Fibroblast of skin of left quadriceps (primary cell): ENCODE measurements at places on chromosomes 3 and 15.

GRCh38 chr15:58677426-58677825 is 72.1 kb downstream of the ADAM10 start:
- no peak for DNase-seq

GRCh38 chr3:22969276-22969675 is 233.9 kb upstream of the UBE2E2 start:
- DNase-seq: no peak

- no peak for DNase-seq
Observed at GRCh38 chr3:192409838-192410683, 317.3 kb downstream of the FGF12 start.

DNA sequence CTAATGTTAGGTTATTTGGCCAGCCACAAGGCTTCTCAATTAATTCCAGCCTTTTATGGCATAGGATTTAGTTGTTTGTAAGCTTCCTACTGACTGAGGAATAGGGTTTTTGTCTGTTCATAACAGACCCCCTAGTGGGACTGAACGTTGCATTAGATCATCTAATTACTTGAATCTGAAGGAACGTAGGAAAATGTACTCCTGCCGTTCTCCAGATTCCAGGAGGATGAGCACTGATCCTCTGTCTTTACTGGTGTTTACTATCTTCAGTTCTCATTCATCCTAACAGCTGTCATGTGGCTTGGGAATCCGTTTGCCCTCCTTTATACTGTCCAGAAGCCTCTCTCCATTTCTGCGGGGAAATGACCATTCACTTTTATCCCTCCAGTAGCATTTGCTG is 52.7 kb downstream of the RAD54L2 start:
- peak; percentile 48 for DNase-seq

DNA sequence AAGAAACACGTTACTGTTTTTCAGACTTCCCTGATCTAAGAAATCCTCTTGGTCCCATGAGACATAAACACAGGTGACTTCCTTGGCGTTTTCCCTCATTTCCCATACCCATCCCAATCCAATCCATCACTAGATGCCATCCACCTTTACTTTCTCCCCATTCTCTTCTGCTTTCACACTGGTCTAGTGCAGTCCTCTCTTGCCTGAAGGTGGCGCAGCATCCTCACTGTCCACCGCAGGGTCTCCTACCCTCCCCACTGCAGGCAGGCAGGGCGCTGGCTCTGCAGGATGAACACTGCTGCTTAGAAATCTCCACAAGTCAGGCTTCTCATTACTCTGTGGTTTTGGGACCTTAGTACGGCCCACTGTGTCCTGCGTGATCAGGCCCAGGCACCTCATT is 58.2 kb downstream of the RAB7A start:
- no peak for DNase-seq

GRCh38 chr15:64926661-64927060 is 15.0 kb downstream of the ANKDD1A start:
- DNase-seq: no peak

- no peak for DNase-seq
Observed at GRCh38 chr3:137642831-137643230, 121.3 kb upstream of the SOX14 start.

- no peak for DNase-seq
Observed at GRCh38 chr3:104286645-104287044, 1080.1 kb upstream of the ALCAM start.

- no peak for DNase-seq
Observed at GRCh38 chr15:79538527-79538926, 106.4 kb downstream of the MINAR1 start.

GRCh38 chr3:54356261-54357045 is 234.1 kb downstream of the CACNA2D3 start:
- no peak for DNase-seq

- DNase-seq: no peak
Observed at GRCh38 chr3:38219609-38220197, 45.9 kb upstream of the SLC22A13 start.

- DNase-seq: peak; percentile 67
Observed at GRCh38 chr15:48559285-48559684, 86.2 kb downstream of the FBN1 start.

DNA sequence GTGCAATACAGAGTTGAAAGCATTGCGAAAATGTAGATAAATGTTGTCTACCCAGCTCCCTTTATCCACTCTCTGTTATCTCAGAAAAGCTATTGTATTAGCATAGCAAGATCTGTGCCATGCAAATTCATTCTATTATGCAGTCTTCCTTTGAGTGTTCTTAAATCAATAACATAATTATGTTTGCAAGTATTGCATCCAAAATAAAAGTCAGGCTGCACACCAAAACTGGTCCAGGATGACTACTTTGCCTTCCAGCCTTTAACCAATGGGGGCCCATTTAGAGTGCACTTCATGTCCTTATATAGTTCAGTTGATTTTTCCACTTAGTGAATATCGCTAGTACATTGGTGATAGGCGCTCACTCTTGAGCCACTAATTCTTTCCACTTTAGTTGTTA is 107.4 kb upstream of the MLF1 start:
- no peak for DNase-seq

DNA sequence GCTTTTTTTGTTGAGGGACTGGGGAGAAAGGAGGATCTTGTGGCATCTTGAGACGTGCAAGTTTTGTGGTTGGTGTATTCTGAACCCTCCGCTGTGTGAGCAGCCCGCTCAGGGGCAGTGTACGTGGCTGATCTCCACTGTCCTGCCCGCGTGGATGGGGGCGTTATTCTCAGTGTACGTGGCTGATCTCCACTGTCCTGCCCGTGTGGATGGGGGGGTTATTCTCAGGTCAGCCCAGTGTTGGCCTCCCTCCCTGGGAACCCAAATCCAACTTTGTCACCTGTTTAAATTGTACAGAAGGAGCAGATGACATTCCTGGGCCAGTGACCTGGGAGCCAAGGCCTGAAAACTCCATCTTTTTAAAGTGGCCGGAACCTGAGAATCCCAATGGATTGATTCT is 84.0 kb downstream of the PGPEP1L start:
- no peak for DNase-seq

GRCh38 chr3:66997560-66998112 is 471 bp upstream of the KBTBD8 start:
- DNase-seq: no peak

- peak; percentile 52 for DNase-seq
Observed at GRCh38 chr15:65405791-65406423, 16.8 kb downstream of the IGDCC4 start.

GRCh38 chr15:22915866-22916515 is 64.2 kb downstream of the CYFIP1 start:
- no peak for DNase-seq

DNA sequence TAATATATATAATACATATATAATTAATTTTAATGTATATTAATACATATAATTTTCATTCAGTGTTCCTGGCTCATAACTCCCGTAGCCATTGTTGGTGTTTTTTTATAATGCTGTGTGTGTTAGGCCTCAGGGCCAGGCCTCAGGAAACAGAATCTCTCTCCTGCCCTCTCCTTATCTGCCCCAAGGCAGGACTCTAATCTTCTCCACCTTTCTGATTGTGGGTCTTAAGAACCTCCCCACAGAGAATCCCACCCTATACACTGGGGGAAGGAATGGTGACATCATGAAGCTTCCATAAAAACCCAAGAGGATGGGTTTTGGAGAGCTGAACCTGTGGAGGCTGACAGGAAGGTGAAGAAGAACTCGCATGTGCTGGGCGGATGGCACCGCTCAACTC is 4.0 kb upstream of the FMN1 start:
- DNase-seq: no peak

DNA sequence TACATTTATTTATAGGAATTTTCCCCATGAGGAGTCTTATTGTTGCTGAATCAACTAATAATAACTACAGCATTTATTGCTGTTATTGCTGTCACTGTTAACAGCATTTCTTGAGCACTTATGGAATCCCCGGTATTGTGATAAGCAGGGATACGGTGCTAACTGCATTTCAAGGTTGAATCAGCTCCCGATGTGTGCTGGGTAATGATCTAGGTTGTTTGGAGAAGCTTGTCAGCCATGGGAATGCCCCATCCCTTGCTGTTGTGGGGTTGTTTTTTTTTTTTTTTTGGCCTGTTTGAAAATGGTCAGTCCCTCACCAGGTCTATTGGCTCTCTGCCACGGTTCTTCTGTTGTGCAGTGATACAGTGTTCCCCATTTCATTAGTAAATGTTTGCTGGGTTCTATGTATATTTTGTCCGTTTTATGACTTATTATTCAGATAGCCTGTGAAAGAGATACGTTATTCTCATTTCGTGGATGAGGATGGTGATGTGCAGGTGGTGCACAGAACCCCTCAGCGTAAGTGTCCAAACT is 48.5 kb downstream of the MED12L start:
- DNase-seq: no peak

DNA sequence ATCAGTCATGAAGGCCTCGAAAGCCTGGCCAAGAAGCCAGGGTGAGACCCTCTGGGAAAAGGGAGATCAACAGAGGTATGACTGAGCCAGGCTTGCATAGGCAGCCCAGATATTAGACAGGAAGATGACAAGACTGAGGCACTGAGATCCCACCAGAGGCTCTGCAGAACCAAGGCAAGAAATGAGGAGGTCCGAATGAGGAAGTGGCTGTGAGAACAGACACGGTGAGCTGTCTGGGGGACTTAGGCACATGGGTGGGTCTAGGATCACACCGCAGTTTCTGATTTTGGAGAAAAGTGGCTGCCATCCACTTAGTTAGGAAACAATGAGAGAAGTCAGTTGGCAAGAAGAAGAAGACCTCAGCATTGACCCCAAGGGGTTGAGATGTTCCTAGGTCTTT is 31.5 kb upstream of the PRSS50 start:
- no peak for DNase-seq

- no peak for DNase-seq
Observed at GRCh38 chr15:68818769-68819494, 1.8 kb downstream of the ANP32A start.

- no peak for DNase-seq
Observed at GRCh38 chr15:81349271-81349670, 24.7 kb downstream of the TMC3 start.

DNA sequence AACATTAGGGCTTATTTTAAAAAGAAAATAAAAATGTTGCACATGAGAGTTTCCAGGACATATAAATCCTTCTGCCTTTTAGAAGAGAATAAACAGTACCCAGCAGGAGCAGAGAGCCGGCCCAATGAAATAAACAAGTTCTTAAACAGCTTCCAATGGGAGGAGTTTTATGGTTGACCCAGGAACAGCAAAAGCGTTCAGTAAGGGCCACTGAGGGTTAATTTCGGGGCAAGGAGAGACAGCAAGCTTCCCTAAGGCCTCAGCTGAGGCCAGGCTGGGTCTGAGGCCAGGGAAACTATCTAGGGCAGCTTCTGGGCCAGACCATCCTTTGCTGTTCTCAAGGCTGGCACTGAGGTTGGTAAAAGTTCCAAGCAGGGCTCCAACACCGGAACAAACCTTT is 3.4 kb downstream of the PDZRN3 start:
- no peak for DNase-seq

DNA sequence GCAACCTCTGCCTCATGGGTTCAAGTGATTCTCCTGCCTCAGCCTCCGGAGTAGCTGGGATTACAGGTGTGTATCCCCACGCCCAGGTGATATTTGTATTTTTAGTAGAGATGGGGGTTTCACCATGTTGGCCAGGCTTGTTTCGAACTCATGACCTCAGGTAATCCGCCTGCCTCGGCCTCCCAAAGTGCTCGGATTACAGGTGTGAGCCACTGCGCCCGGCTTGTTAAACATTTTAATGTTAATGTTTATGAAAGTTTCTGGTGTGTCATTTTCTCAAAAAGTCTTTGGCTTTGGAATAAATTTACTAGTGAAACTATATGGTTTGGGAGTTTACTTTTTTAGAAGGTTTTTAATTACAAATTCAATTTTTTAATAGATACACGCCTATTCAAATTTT is 698.8 kb downstream of the MECOM start:
- no peak for DNase-seq

GRCh38 chr15:66574596-66574950 is 8.8 kb upstream of the LCTL start:
- no peak for DNase-seq

- no peak for DNase-seq
Observed at GRCh38 chr15:60257591-60258159, 140.1 kb downstream of the ANXA2 start.

DNA sequence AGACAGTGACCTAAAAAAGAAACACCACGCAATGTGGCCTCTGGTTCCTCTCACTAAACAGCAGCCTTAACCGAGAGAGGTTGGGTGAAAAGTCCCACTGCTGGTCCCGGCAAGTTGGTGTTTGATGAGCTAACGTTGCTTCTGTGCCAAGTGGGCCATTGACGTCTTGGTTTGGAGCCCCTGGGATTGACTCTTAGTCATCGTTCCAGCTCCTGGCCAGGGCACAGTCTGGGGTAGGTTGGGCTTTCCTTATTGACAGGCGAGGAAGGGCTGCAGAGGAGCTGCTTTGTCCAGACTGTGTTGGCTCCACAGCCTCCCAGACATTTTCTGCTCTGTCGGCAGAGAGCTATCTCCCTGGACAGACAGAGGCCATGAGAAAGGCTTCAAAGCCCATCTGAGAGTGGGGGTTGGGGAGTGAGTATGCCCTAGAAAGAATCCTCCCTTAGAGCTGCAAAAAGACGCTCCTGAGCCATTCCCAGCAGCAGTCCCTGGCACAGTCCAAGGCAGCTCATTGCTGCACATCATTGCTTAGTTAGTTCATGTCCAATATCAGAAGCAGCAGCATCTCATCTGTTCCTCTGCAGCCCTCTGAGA is 28.6 kb upstream of the C3orf80 start:
- DNase-seq: no peak

DNA sequence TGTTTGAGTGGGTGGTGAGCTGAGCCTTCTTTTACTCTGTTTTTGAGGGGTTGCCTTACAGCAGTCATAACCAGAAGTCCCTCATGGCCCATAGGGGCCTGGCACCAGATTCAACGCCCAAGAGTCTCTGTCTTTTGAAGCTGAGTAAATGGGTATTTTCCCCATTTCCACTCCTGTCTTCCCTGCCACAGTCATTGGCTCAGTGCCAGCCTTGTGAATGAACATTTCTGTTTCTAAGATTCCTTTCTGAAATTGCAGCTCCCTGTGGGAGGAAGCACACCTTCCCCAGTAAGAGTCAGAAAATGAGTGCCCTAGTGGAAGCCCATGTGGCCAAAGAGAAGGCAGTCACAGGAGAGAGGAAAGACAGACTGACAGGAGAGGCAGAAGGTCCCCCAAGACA is 43.7 kb upstream of the POLR2M start:
- no peak for DNase-seq

DNA sequence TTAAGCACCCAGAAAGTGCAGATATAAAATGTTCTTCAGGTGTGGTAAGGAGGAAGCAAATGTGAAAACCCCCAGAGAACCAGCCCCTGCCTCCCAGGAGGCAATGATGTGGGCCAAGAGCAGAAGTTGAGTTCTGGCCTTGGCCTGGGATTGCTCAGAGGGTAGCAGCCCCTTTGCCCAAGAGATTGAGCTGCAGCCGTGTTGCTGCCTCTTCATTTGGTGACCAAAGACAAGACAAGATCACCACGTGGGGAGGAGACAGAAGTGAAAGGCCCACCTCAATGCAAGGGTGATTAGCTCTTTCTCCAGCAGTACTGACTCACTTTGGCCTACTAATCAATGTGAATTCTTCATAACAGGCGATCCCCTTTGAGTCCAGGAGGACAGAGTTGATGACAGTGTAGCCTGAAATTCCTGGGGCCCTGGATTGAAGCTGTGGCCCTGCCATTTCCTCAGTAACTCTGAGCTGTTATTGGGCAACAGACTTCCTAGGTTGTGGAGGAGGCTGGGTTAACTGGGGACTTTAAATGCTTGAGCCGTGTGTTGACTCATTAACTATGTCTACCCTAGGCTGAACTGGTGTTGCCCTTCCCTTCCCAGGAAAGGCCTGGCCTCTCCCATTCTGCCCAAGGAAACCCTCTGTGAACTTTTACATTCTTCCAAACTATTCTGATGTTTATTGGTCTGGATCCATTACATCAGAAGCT is 86.5 kb downstream of the ST6GAL1 start:
- DNase-seq: no peak

GRCh38 chr3:12427551-12427950 is 56.7 kb upstream of the TSEN2 start:
- no peak for DNase-seq
